ENCODE measurements at places on chromosomes 5 and 9.
A peak's percentile ranks its signal among the peaks of the same experiment; 100 is the strongest.

DNA sequence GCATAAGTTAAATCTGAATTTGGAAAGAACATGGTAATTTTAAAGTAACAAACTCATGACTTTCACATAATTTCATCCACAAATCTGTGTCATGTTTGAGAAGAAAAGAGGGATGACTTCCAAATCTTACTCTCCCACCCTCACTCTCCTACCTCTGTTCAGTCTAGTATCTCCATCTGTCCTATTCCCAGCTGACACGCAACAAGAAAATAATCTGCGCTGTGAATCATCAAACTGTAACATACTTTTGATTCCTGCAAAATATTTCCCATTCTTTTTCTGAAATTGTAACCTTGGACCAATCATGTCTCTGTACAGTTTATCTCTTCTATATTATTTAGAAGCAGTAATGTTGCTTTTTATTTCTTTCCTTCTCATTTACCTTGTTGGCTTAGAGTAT lies 91.4 kb downstream of the SLC12A2 start:
- DNase-seq = peak; percentile 36

DNA sequence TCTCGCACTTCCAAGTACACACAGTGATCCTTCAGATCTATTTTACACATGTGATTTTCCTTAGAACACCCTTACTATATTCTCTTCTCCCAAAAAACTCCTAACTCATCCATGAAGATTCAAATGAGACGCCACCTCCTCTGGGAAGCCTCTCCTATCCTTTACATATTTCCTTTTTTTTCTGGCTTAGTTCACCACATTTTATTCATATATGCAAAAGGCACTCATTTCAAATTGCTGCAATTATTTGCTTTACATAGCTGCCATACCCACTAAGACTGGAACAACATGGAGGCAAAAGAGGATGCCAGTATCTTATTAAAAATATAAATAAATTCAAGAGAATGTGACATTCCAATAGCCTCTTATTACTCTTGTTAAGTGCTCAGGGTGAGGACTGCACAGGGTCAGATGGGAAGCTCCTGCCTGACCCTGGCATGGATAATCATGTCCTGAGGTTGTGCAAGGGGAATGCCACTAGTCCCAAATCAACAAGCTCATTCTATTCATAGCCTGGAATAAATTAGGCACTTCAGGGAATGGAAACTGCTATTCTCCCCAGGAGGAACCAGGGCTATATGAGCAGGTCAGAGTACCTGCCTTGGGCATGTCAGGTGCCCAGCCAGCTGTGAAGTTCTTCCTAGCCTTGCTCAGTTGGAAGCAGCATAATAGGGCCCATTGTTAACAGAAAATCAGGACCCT lies 262.9 kb downstream of the FBXL17 start:
- DNase-seq = no peak

GRCh38 chr9:125743682-125744428 lies 3.3 kb upstream of the PBX3 start:
- no peak for DNase-seq

DNA sequence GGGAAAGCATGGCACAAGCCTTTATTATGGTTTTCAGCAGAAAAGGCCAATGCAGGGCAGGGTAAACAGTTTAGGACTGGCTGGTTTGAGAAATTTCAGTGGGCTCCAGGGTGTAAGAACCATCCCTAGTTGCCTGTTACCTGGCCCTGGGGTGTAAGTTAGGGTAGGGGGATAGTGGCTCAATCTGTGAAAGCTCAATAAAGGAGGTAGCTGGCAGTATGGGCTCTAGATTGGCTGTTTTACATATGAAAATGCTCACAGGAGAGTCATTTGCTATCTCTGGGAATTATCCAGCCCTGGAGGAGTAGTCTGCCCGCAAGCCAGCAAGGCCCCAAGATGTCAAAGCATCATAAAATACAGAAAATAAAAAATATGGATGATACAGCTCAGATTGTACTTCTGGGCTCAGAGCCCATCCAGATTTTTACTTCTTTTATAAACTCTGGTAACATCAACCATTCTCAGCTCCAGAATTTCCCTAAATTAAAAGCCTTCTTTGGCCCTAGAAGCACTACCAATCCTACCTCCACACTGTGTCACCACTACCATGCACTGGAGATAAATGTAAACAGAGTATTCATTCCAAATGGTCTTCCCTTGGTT lies 31.1 kb downstream of the SSBP2 start:
- no peak for DNase-seq

DNA sequence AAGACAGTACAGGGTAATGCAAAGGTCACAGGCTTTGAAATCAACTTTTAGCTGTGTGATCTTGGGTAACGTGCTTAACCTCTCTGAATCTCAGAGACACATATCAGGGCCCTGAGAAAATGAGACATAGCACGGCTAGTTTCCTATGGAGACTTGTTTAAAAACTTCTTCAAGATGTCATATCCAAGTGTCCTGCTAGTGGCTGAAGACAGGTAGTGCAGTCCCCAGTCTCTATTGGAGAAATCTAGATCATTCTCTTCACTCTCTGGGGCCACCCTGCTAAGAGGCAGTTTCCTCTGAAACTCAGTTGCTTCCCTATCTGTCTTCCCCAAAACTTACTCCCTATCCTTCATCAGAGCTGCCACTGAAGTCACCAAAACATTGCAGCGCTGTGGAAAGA lies 30.3 kb upstream of the GRXCR2 start:
- peak; percentile 42 for DNase-seq

- no peak for DNase-seq
Observed at GRCh38 chr5:126448720-126449119, 25.5 kb downstream of the GRAMD2B start.

DNA sequence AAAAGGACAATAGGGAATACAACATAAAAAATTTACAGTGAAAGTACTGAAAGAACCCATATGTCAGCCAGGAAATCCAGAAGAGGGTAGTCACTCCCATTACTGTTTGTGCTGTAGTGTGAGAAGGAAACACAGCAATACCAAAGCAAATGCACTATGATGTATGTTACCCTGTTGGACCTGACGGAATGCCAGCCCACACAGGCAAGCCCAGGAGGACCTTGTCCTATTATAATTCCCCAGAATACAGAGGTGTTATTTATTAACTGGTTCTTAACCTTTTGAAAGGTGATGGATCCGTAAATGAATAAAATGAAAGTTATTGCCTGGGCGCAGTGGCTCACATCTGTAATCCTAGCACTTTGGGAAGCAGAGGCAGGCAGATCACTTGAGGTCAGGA lies 79.0 kb downstream of the GDA start:
- DNase-seq = no peak

GRCh38 chr9:131402738-131403492 lies 9.0 kb downstream of the PRRC2B start:
- DNase-seq = peak; percentile 76

- no peak for DNase-seq
Observed at GRCh38 chr5:74035521-74035937, 409.5 kb downstream of the ARHGEF28 start.

DNA sequence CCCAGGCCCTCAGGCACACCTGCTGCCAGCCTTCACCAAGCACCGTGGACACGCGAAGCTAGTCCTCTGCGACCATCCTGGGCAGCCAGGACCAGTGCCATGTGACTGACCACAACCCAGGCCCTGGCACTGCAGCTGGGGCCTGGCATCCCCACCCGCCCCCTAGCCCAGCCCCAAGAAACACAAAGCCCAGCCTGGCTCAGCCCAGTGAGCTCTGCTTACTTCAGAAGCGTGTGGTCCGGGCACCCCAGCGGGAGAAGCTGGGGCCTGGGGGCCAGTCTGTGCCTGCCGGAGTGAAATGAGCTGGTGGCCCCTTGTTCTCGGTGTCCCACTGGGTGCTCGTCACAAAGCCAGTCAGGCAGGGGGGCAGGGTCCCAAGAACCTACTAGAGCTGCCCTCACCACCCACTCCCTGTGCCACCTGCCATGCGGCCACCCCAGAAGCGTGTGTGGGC lies 87.9 kb downstream of the KCNT1 start:
- no peak for DNase-seq

DNA sequence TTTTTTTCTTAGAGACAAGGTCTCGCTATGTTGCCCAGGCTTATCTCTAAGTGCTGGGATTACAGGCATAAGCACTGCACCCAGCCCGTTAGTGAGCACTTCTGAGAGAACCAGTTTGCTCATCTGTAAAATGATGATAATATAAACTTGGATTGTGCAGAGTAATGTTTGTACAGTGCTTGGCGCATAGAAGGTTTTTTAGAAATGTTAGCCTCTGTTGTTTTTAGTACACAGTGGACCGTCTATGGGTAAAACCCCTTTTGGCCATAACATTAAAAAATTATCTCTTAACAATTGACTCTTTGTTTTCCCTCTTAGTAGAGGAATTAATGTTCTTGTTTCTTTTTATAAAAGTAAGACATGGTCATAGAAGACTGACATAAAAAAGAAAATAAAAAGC lies 202.1 kb downstream of the PCSK5 start:
- no peak for DNase-seq

DNA sequence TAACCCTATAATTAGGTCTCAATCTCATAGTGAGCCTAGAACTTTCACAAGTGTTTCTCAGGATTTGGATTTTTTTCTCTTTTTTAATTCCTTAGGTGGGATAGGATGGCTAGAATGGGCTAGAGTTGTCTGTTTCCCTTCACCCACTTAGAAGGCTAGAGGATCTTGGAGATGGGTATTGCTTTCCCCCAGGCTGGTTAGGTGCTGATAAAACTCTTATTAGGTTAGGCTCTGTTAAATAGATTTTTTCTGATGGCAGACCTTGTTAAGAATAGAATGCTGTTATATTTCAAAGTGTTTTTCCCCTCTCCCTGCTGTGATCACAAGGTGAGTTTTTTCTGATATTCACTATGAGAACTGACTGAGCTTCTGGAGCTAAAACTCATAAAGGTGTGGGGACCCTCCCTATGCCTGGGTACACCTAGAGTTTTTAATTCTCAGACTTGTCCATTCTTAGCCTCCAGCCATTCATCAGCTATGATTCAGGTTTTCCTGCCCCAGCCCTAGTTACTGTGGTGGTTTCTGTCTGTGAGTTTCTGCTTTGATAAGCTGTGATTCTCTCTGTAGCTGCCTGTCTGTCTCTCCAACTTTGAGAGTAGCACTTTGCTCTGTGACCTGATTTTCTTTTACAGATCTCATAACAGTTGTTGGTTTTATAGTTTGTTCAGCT lies 132.4 kb downstream of the HACD4 start:
- DNase-seq = no peak

DNA sequence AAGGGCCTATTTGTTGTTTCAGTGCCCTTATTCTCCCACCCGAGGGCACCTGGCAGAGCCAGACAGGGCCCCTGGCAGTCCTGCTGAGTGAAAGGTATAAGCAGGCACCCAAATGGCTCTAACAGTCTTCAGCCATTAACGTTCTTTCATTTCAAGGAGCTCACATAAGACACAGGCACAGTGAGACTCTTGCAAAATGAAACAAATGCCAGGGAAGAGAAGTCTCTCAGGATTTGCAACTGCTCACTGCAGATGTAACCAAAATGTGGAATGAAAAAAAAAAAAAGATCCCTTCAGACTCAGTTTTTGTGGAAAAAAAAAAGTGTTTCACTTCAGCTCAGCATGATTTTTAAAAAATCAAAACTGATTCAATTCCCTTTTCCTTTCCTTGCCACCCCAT lies 155.4 kb upstream of the LHFPL2 start:
- no peak for DNase-seq

DNA sequence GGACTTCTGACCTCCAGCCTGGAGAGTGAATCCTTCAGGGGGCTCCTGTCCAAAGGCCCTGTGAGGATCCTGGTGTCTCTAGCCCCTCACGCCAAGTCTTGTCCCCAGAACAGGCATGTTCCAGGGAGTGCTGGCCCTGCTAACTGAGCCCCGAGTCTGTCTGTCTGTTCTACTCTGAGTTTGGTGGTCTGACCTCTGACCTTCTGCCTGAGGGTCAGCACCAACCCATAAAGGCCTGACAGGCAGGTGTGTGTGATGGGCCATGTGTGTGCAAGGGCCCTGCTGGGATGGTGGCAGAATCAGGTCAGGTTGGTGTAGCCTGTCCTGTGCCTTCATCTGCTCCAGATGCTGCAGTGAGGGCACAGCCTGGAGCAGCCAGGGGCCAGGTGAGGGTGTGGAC lies 46.3 kb downstream of the PHF2 start:
- DNase-seq = no peak

- peak; percentile 39 for DNase-seq
Observed at GRCh38 chr9:124342776-124343485, 72.3 kb downstream of the PSMB7 start.

DNA sequence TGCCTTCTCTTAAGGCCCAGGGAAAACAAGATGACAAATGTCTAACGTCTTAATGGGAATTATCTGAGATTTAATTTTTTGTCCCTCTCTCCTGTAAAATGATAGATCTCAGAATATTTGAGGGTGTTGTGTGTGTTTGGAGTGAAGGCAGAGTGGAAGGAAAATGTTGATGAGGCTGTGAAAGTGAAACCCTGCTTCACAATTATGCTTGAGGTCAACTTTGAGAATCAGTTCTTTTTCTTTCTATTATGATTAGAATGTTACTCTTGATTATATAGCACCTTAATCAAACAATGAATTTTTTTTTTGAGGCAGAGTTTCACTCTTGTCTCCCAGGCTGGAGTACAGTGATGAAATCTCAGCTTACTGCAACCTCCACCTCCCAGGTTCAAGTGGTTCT lies 5.5 kb upstream of the LOX start:
- no peak for DNase-seq

- DNase-seq = no peak
Observed at GRCh38 chr5:81292130-81292529, 9.3 kb upstream of the ZCCHC9 start.

- no peak for DNase-seq
Observed at GRCh38 chr9:90894986-90895687, 93.5 kb downstream of the SYK start.

GRCh38 chr5:37665272-37665671 lies 174.6 kb downstream of the GDNF start:
- DNase-seq = no peak

DNA sequence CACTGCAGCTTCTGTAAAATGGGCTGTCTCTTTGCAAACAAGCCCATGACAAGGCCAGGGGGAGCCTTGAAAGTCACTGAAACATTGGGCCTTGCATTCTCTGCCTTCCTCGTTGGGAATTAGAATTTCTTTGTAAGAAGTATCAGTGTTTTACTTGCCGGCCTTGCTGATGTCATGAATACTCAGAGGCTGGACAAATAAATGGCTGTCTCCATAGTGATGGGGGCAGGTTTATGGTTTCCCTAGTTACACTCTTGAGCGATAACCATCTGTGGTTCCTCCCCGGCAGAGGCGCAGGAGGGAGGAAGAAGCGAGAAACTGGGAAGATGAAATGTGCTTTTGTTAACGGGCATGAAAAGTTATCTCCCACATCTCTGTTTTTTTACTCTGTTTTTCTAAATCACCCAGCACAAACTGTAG lies 272.7 kb upstream of the PANK3 start:
- DNase-seq = no peak

DNA sequence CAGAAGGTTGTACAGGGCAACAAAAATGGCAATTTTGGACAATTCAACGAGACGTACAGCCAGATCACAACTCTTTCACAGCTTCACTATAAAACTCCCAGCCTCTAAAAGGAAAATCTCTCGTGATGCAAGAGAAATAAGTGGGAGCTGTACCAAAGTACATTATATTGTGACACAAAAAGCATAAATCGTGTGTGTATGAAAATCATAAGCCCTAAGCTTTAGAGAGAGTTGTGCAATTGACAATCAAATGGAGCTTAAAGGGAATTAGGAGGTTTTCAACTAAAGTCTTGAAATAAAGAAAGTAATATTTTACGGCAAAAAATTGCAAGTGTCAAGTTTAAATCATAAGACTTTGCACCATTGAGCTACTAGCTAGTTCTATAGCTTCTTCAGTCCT lies 194.8 kb upstream of the TBCA start:
- DNase-seq = no peak
